ENCODE measurements at places on chromosomes 12 and 14. TPM values are rescaled to one million over a fixed set of nuclear protein-coding genes. Genes with fewer than 3 reads are reported as not detected.

GRCh38 chr12:106710143-106710893, 64.2 kb upstream of the RIC8B start:
- H3K4me1 ChIP-seq = no peaks in the 10 kb centered on the region
- H3K4me3 ChIP-seq = no peak overlapping the region
- no peak for DNase-seq
- no peak overlapping the region for H3K27ac ChIP-seq

DNA sequence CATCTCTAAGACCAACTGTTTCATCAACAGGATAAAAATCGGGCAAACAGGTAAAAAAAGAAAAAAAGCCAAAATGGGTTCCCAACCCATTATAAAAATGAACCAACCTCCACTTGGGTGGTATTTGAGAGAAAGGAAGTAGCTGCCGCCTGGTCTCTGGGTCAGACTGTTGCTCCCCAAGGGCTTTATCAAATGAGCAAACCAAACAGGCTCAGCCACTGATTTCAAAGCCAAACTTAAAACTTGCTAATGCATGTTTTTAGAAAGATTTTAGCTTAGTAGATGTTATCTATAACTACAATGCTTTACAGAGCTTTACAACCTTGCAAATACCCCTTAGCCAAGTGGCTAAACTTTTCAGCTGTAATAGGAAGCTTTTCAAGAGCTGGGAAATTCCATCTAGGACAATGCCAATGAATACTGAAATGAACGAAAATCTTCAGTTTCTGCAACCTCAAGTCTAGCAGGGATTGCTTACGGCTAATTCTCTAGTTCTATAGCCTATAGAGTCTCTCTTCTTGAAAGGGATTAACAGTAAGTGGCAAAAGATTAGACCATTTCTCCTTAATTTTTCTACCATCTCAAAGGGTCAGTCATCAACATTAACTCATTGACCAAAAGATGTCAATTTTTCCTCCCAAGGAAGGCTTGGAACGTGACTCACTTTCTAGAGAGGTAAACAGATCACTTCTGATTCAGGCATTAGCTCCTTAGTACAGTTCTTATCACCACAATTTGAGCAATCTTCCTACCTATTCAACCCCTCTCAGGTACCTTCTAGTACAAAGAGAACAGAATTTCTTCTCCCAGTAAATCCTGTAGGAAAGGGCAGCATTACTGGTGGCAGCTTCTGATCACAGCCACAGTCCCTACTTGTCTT, 4.2 kb downstream of the PPM1H start:
- H3K27ac ChIP-seq = no peak overlapping the region
- no peak overlapping the region for H3K4me3 ChIP-seq
- peaks cover 11% of the 10 kb centered on the region for H3K27me3 ChIP-seq

ADGRD1 gene
- total RNA-seq = 1.3 TPM

DNA sequence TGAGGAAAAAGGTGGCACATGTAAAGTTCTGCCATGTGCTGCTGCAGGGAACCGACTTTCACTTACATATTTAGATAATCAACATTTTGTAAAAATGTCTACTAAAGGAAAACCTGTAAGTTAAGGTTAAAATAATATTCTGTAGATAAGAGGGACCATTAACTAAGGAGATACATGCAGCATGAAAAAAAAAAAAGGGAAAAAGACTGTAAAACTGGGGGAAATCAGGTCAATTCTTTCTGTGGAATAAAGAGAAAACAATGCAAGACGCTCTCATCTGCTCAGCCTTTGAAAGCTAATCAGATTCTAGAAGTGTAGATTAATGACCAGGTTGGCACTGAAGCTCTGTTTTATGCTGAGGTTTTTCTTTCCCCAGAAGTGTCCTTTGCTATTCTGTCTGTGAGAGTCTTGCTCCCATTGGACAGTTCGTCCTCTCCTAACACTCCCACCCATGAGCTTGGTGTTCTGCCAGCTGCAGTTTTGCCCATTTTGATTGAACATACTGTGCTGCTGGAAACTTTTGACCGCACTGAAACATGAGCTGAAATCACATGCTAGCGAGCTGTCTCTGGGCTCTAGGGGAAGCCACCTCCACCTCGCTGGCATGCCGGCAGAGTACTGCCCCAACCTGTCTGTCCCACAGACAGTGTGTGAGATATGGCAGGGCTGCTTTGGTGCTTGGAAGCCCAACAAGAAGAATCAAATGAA, 39.7 kb downstream of the PPTC7 start:
- no peaks in the 10 kb centered on the region for H3K4me1 ChIP-seq
- no peak overlapping the region for H3K4me3 ChIP-seq
- H3K27ac ChIP-seq = no peak overlapping the region

- H3K27me3 ChIP-seq = no peaks in the 10 kb centered on the region
- no peak overlapping the region for H3K4me3 ChIP-seq
- peaks cover 19% of the 10 kb centered on the region for H3K4me1 ChIP-seq
- H3K36me3 ChIP-seq = no peaks in the 10 kb centered on the region
- no peak overlapping the region for H3K27ac ChIP-seq
- DNase-seq = no peak
Measured at GRCh38 chr14:22824711-22825359, 4.9 kb upstream of the MRPL52 start.

ART4 gene
- not detected for total RNA-seq

GRCh38 chr12:78886719-78887407, 22.3 kb downstream of the SYT1 start:
- no peaks in the 10 kb centered on the region for H3K36me3 ChIP-seq
- no peak for DNase-seq
- H3K4me3 ChIP-seq = no peak overlapping the region
- no peaks in the 10 kb centered on the region for H3K27me3 ChIP-seq
- H3K4me1 ChIP-seq = no peaks in the 10 kb centered on the region

DNA sequence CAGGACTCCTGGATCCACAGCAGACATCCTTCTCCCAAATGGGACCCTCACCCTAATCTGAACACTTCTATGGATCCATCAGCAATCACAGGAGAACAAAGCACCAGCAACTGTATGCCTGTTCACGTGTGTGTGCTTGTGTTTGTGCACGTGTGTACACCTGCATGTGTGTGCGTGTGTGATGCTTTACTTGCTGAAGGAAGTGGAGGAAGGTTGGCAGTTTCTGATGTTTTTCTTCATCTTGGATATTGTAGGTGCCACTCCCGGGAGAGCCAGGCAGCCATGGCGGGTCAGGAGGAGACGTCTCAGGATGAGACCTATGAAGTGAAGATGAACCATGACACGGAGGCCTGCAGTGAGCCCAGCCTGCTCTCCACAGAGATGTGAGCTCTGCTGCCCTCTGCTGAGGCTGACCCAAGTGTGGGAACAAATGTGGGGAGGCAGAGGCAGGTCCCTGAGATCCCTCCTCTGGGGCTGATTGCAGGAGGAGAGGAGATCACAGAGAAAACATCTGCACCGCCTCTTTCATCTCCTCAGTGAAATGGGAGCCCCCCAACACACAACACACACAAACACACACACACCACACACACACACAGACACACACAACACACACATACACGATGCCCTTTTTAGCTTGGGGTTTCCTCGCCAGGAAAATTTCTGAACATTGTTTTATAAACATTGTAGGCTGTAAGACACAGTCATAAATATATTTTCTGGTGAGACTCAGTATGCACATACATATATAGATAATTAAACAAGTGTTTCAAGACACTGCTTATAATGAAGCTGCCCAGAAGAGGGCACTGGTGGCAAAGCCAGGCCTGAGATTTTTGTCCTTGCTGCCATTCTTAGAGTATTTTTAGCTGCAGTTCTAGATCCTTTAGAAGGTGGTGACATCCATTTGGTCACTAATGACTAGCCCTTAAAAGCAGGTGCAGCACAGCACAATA, 112.2 kb upstream of the FKBP4 start:
- H3K27ac ChIP-seq = no peak overlapping the region
- DNase-seq = no peak
- no peaks in the 10 kb centered on the region for H3K4me1 ChIP-seq
- no peak overlapping the region for H3K4me3 ChIP-seq
- H3K36me3 ChIP-seq = no peaks in the 10 kb centered on the region

GRCh38 chr12:32811686-32812392, 56.1 kb upstream of the YARS2 start:
- H3K36me3 ChIP-seq = no peaks in the 10 kb centered on the region
- H3K27me3 ChIP-seq = no peaks in the 10 kb centered on the region
- H3K4me3 ChIP-seq = no peak overlapping the region
- H3K27ac ChIP-seq = no peak overlapping the region
- DNase-seq = no peak
- no peaks in the 10 kb centered on the region for H3K4me1 ChIP-seq

GRCh38 chr12:53989227-53990113, 4.5 kb downstream of the HOXC10 start:
- H3K4me3 ChIP-seq = peak overlapping the region; percentile 4
- H3K27me3 ChIP-seq = peaks cover 96% of the 10 kb centered on the region
- peaks cover 29% of the 10 kb centered on the region for H3K4me1 ChIP-seq

NFYB gene
- 25.5 TPM for total RNA-seq

DNA sequence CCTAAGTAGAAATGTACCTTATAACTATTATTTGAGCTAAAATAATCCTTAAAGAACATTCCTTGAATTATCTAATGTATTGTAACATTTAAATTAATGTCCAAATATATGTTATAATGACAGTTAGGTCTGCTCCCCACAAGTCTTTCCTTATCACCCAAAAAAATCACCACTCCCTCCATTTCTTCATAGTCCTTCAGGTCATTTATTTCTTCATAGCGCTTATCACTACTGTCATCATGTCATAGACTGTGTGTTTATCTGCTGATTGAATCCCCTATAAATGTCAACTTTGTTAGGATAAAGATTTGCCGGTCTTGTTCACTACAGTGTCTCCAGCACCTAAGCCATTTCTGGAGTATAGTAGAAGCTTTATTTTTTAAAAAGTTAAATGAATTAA, 12.0 kb downstream of the LUM start:
- no peaks in the 10 kb centered on the region for H3K4me1 ChIP-seq
- H3K27ac ChIP-seq = no peak overlapping the region
- no peaks in the 10 kb centered on the region for H3K36me3 ChIP-seq

TSFM gene
- total RNA-seq = 64.0 TPM

WNT1 gene
- not detected for total RNA-seq

- no peak overlapping the region for H3K27ac ChIP-seq
- H3K4me1 ChIP-seq = no peaks in the 10 kb centered on the region
- no peaks in the 10 kb centered on the region for H3K27me3 ChIP-seq
- DNase-seq = no peak
- H3K4me3 ChIP-seq = no peak overlapping the region
- no peaks in the 10 kb centered on the region for H3K36me3 ChIP-seq
Measured at GRCh38 chr12:93612776-93613175, 40.3 kb downstream of the SOCS2 start.

RIMKLB gene
- 6.1 TPM for total RNA-seq

ANKRD33 gene
- not detected for total RNA-seq

PPP1R1A gene
- not detected for total RNA-seq

ATF7 gene
- total RNA-seq = 28.1 TPM

- H3K4me1 ChIP-seq = peaks cover 6% of the 10 kb centered on the region
- no peak overlapping the region for H3K4me3 ChIP-seq
- DNase-seq = no peak
- H3K27ac ChIP-seq = no peak overlapping the region
- H3K36me3 ChIP-seq = no peaks in the 10 kb centered on the region
- H3K27me3 ChIP-seq = peaks cover 16% of the 10 kb centered on the region
Measured at GRCh38 chr14:75428230-75429104, 645 bp downstream of the JDP2 start.

TESPA1 gene
- total RNA-seq = 77.3 TPM

NAV3 gene
- total RNA-seq = not detected
